ENCODE measurements at places on chromosomes 4 and X. TPM values are rescaled to one million over a fixed set of nuclear protein-coding genes. Genes with fewer than 3 reads are reported as not detected.

DNA sequence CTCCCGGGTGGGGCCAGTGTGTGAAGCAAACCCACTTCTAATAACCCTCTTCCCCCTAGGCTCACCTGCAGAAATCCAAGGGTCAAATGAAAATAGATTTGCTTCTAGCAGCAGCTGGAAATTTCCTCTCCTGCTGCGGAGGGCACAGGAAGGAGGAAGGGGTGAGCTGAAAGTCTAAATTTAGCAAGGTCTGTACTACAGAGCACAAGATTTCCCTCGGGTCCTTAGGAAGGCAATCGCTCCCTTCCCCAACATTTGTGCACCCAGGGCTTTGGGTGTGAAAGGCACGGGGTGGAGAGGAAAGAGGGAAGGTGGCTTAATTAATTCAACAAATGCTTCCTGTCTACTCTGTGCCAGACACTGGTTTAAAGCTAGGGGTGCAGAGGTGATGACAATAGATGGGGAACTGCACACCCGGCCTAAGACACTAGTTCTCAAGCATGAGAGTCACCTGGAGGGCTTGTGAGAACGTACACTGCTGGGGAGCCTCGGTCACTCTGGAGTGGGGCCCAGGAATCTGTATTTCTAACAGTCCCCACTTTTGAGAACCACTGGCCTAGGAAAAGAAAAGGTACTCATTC lies 204.4 kb downstream of the NSUN7 start:
- no peaks in the 10 kb centered on the region for H3K4me1 ChIP-seq
- H3K27ac ChIP-seq, result peak overlapping the region; percentile 60
- DNase-seq, result no peak
- H3K36me3 ChIP-seq, result no peaks in the 10 kb centered on the region

GRCh38 chr4:103136671-103137445 lies 37.2 kb upstream of the BDH2 start:
- no peaks in the 10 kb centered on the region for H3K36me3 ChIP-seq
- no peak overlapping the region for H3K4me3 ChIP-seq
- no peaks in the 10 kb centered on the region for H3K4me1 ChIP-seq
- DNase-seq, result no peak

SMIM43 gene
- total RNA-seq, result not detected

- H3K4me3 ChIP-seq, result no peak overlapping the region
- H3K27me3 ChIP-seq, result no peaks in the 10 kb centered on the region
- H3K4me1 ChIP-seq, result no peaks in the 10 kb centered on the region
- no peaks in the 10 kb centered on the region for H3K36me3 ChIP-seq
- H3K27ac ChIP-seq, result no peak overlapping the region
Measured at GRCh38 chr4:81628489-81628888, 156.8 kb upstream of the RASGEF1B start.

CXCL3 gene
- total RNA-seq, result 5.2 TPM

DNA sequence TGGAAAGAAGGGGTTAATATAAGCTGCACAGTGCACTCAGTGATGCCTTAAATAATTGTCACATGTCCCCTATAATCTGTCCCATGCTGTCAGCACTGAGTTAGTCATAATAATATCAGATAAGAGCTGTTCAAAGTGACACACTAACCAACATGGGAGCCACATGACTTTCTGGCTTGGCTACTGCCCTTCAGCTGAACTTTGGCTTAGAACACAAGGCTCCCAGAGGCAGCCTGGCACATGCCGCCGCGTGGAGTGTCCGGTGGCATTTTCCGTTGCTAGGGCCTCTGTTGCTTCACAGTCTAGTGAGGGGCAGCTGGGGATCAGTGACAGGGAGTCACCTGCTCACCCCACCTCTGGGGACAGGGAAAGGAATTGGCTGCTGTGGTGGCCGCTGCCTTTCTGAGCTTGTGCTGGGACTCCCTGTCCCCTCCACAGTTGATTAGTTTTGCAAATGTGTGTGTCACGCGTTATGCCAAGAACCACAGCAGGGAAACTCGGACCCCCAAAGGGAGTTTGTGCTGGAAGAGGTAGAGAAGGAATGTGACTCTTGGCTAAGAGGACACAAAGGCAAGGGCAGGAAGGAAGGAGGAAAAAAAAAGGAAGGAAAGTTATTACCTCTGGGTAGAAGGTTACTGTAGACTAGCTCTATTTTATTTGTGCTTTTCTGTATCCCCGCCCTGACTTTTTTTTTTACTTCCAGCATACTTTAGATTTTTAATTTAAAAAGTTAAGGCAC lies 41.1 kb upstream of the PPARGC1A start:
- no peak overlapping the region for H3K4me3 ChIP-seq
- no peaks in the 10 kb centered on the region for H3K27me3 ChIP-seq
- H3K36me3 ChIP-seq, result no peaks in the 10 kb centered on the region
- peaks cover 6% of the 10 kb centered on the region for H3K4me1 ChIP-seq
- DNase-seq, result peak; percentile 34

CCKAR gene
- 0.79 TPM for total RNA-seq

DNA sequence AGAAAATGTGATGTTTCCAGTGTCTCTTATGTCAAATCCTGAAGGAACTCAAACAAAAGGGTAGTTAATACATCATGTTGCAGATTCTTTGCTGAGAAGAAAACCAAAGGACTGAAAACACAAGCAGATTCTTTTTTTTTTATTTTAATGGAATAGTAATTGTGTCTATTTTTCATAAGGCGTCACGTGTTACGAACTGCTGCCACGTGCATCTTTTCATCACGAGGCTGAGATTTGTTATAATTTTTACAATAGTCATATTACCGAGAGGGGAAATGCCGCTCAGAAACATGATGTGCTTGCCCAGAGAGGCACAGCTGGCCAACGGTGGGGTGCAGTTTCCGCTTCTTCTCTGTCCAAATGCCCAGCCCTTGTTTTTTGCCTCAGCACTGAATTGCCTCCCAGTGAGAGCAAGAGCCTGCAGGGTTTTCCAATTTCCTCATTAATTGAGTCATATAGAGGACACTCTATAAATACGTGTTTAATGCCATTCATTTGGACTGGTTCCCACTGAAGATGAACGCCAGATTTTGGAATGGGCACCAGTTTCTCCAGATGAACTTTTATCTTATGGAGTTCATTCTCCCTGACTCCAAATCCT lies 225.3 kb downstream of the STK32B start:
- no peaks in the 10 kb centered on the region for H3K27me3 ChIP-seq

CLOCK gene
- total RNA-seq, result 6.7 TPM

DNA sequence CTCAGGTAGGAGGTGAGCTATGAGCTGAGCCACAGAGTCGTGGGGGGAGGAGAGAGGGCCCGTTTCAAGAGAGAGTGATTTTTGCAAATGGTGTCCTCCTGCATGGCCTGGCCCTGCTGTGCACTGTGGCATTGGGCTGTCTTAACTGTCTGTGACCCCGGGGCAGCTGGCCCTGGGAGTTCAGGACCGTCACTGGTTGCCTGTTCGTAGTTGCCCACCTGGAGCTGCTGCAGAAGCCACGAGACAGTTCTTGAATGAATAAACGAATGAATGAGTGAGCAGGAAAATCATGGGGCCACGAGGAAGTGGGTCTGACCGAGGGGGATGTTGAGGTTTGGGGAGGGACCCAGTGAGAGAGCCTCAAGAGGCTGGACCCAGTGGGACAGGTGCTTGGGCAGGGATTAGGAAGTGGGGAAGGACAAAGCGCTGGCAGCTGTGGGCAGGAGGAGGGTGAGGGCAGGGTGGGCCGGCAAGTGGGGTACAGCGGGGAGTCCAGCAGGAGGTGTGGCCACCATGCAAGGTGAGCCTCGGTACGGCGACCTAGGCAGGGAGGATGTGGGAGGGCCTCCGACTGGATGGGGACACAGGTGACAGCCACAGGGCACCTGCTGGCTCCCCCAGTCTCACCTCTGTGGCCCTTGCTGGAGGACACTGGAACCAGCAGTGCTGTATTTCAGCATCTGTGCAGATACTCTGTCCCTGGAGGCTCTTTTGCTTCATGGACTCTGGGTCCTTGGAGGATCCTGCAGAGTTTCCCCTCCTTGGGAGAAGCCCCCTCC lies 10.2 kb downstream of the RGS12 start:
- H3K4me3 ChIP-seq, result no peak overlapping the region
- DNase-seq, result no peak
- H3K36me3 ChIP-seq, result no peaks in the 10 kb centered on the region
- H3K27me3 ChIP-seq, result no peaks in the 10 kb centered on the region

RPL9 gene
- 408 TPM for total RNA-seq

GRCh38 chrX:153423652-153424051 lies 12.4 kb downstream of the ZFP92 start:
- H3K27me3 ChIP-seq, result no peaks in the 10 kb centered on the region
- no peak overlapping the region for H3K4me3 ChIP-seq
- DNase-seq, result no peak
- no peak overlapping the region for H3K27ac ChIP-seq
- H3K36me3 ChIP-seq, result no peaks in the 10 kb centered on the region

GRCh38 chrX:147848543-147849443 lies 62.9 kb upstream of the FMR1 start:
- no peak for DNase-seq
- no peaks in the 10 kb centered on the region for H3K27me3 ChIP-seq
- H3K36me3 ChIP-seq, result no peaks in the 10 kb centered on the region
- no peak overlapping the region for H3K4me3 ChIP-seq

DNA sequence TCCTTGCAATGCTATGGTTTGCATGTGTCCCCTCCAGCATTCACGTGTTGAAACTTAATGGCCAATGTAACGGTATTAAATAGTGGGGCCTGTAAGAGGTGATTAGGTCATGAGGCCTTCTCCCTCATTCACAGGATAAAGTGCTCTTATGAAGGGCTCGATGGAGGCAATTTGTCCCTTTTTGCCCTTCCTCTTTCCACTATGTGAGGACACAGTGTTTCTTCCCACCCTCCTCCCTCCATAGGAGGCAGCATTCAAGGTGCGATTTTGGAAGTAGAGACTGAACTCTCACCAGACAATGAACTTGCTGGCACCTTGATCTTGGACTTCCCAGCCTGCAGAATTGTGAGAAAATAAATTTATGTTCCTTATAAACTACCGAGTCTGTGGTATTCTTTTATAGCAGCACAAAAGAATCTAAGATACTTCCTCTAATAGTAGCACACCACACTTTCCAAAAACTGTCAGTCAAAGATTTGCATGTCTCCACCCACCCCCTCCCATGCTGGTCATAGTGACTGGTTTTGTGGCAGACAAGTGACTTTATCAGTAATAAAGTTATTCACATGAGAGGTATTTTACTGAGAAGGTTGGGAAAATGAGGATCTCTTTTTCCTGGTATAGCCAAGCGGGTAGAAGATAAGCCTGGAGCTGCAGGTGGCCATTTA lies 113.5 kb upstream of the TTC29 start:
- no peak overlapping the region for H3K4me3 ChIP-seq
- no peak for DNase-seq
- H3K36me3 ChIP-seq, result no peaks in the 10 kb centered on the region
- H3K27me3 ChIP-seq, result no peaks in the 10 kb centered on the region
- no peaks in the 10 kb centered on the region for H3K4me1 ChIP-seq

DNA sequence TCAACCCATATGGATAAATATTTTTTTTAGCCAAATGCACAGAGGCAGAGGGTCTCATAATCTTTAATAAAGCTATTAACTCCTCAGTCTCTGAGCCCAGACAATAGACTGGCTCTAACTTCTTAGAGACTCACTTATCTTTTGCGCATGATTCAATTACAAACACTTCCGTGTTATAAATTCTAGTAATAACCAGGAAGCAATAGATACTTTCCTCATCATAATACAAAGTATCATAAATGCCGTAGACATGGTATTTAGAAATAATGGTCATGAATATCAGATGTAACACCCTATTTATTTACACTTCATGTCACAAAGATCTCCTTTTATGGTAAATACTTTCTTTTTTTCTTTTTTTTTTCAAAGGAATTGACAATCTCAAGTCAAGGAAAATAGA lies 4.4 kb upstream of the GIMD1 start:
- H3K27me3 ChIP-seq, result peaks cover 3% of the 10 kb centered on the region
- DNase-seq, result no peak
- no peak overlapping the region for H3K4me3 ChIP-seq
- H3K36me3 ChIP-seq, result no peaks in the 10 kb centered on the region
- no peaks in the 10 kb centered on the region for H3K4me1 ChIP-seq

DNA sequence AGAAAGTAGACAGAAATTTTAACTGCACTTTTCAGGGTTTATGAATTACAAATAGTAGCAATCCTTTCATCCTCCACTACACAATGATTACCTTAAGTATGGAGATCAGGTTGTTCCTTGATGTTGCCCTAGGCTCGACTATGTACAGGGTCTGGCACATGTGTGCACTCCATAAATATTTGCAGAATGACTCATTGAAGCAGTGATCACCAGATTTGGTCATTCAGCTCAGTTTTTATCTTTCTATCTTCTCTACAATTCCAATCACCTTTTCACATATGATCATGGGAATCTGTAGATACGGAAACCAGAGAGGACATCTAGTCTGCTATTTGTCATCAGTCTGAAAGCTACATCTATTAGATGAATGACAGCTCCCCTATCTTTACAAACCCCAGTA lies 171.7 kb upstream of the HCCS start:
- H3K4me1 ChIP-seq, result no peaks in the 10 kb centered on the region
- no peak for DNase-seq
- H3K27me3 ChIP-seq, result no peaks in the 10 kb centered on the region
- H3K4me3 ChIP-seq, result no peak overlapping the region
- no peaks in the 10 kb centered on the region for H3K36me3 ChIP-seq

TRAM1L1 gene
- total RNA-seq, result 0.27 TPM

- no peak overlapping the region for H3K4me3 ChIP-seq
- H3K27ac ChIP-seq, result no peak overlapping the region
- H3K36me3 ChIP-seq, result no peaks in the 10 kb centered on the region
- H3K4me1 ChIP-seq, result no peaks in the 10 kb centered on the region
Measured at GRCh38 chr4:102390438-102390837, 45.2 kb upstream of the SLC39A8 start.

FDCSP gene
- total RNA-seq, result not detected

HSFX4 gene
- not detected for total RNA-seq

DNA sequence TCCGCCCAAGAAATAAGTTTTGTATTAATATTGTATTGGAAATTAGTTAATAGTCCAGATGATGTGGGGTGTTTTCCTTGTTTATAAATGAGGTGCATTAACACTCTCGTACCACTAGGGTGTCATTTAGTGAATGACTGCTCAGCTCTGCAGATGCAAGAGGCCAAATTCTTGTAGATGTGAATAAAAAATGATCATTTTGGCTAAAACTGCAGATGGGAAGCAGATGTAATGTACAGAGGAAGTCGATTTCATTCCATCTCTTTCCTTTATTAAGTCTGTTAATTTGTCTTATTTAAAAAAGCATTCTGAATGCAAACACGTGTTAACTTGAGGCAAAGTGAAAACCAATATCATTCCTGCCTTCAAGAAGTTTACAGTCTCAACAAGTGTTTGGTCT lies 108.1 kb downstream of the DHX15 start:
- H3K36me3 ChIP-seq, result no peaks in the 10 kb centered on the region
- H3K4me1 ChIP-seq, result peaks cover 19% of the 10 kb centered on the region
- peaks cover 40% of the 10 kb centered on the region for H3K27me3 ChIP-seq

DNA sequence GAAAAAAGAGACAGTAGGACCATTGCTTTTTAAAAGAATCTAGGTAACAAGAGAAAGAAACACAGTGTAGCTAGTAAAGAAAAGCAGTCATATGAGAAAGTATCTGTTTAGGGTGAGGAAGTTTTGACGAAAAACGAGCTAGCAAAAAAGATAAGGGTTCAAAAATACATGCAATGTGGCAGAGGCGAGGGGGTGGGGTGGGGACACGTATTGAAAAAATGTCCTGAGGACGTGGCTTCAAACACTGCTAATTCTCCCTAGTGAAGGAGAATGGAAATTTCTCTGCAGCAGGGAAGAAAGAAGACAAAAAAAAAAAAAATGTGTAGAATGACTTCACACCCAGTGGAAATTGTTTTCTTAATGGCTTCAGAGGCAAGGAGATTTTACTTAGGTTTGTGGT lies 856.4 kb upstream of the INTU start:
- no peak overlapping the region for H3K27ac ChIP-seq
- no peaks in the 10 kb centered on the region for H3K27me3 ChIP-seq
- H3K36me3 ChIP-seq, result no peaks in the 10 kb centered on the region
- no peak overlapping the region for H3K4me3 ChIP-seq
- no peak for DNase-seq

CDS1 gene
- 44.0 TPM for total RNA-seq

Measured in transverse colon (tissue), 4 donors.